ENCODE measurements at places on chromosomes 16 and 17. TPM values are rescaled to one million over a fixed set of nuclear protein-coding genes. Genes with fewer than 3 reads are reported as not detected.

Gene CSH2
- total RNA-seq: not detected

Gene KRTAP4-3
- total RNA-seq: not detected

Gene CYGB
- 46.2 TPM for total RNA-seq

DNA sequence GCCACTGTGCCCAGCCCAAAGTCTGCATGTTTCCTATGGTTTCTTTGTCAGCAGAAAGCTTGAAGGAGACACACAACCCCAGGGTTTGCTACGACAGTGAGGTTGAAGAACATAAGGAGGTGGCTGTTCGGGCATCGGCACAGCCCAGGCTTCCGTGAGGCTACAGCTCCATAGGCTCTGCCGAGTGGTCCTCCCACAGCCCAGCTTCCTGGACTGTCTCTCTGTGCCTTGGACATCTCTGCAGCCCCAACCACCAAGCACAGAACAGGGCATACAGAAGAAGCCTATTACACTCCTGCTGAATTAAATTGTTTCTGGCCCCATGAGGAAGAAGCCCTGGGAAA lies 3.2 kb upstream of the HAP1 start:
- no peak for DNase-seq

GRCh38 chr17:36778448-36778847 lies 158.8 kb upstream of the LHX1 start:
- DNase-seq: no peak

DNA sequence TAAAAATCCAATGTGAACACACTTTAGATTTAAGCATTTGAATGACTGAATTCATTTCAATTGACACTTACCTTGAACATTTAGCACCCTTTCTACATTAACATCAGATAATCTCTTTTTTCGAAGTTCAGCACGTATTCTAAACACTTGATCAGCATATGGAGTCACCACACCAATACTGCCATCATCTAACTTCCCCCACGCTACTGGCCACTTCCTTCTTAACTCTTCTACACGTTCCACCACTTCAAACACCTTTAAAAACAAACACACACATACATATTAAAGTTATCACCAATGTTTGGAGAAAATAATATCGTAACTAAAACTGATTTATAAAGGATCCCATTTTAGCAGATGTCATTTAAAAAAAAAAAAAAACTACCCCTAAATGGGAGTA lies 93.5 kb downstream of the CACNG1 start:
- no peak for DNase-seq

DNA sequence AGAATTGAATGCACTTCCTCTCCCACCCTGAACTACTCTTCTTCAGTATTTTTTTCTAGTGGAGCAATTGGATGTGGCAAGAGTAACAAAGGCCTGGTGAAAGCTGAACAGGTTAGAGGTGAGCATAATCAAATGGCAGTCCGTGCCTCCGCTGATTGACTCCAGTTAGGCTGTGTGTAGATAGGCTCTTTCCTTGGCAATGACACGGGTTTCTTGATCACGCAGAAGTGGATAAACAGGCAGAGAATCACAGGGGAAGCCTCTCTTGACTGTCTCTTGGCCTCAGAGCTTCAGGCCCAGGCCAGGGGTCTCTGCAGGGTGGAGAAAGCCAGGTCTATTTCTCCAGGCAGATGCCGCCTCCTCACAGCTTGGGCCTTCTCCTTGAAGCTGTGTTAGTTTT lies 4.2 kb downstream of the CD300LB start:
- DNase-seq: no peak

- no peak for DNase-seq
Measured at GRCh38 chr16:66676599-66676998, 19.9 kb downstream of the CMTM4 start.

- no peak for DNase-seq
Measured at GRCh38 chr17:69637446-69638156, 223.1 kb downstream of the MAP2K6 start.
